Right hindlimb (tissue), 1 donor: ENCODE measurements at places on chromosomes 7 and 10.

- DNase-seq: no peak
Observed at GRCh38 chr10:122352817-122353525, 21.5 kb upstream of the PLEKHA1 start.

DNA sequence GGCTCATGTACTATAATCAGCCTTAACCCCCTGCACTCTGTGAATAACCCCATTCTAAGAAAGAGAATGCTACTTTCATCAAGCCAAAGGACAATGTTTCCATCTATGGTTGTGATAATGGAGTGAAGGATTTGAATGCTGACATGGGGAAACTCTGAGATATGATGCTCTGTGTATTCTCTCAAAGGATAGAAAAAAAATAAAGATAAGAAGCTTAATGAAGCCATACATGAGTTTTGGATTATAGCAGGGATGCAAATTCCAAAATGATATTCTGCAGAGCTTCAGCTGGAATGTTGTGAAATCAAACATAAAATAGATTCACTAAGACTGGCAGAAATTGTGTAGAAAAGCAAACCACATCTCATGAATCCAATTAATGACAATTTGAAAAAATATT is 1074.1 kb downstream of the XPNPEP1 start:
- no peak for DNase-seq

GRCh38 chr7:14751461-14751860 is 151.1 kb downstream of the DGKB start:
- DNase-seq: no peak

DNA sequence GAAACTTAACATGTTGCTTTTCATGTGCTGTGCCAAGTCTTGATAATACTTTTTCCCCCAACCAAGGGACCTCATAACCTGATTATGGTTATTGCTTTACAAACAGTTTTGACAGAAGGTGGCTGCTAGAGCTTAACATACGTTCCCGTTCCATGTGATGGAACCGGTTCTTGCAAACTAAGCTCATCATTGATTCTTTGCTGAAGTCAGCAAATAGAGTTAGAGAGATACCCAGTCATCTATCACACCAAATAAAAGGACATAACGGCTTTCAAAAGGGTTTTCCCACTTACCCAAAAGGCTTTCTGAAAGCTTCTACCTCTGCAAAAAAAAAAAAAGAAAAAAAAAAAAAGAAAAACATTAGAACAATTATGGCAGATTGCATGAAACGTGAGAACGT is 230.3 kb upstream of the MDFIC start:
- DNase-seq: no peak

DNA sequence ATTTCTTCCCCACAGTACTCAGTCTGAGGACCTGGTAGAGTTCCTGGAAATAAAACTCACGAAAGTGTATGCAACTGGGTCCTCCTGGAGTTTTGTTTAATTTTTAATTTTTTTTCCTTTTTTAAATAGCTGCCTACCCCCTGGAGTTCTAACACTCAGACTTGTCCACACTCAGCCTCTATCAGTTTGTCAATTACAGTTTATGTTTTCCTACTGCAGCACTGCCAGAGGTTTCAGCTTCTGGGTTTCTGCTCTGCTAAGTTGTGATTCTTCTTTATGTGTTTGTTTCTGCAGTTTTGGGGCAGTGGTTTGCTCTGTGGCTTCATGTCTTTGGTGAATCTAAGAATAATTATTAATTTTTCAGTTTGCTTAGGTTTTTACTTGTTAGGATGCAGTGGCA is 59.2 kb downstream of the TBC1D12 start:
- DNase-seq: no peak

- no peak for DNase-seq
Observed at GRCh38 chr7:115637128-115637527, 393.4 kb downstream of the TFEC start.

GRCh38 chr10:127830414-127830813 is 62.3 kb downstream of the CLRN3 start:
- no peak for DNase-seq

GRCh38 chr7:41881331-41882130 is 178.6 kb upstream of the INHBA start:
- DNase-seq: peak; percentile 46

- DNase-seq: no peak
Observed at GRCh38 chr7:157585113-157585861, 248.5 kb downstream of the DNAJB6 start.

- no peak for DNase-seq
Observed at GRCh38 chr10:131088619-131089018, 222.9 kb downstream of the TCERG1L start.

DNA sequence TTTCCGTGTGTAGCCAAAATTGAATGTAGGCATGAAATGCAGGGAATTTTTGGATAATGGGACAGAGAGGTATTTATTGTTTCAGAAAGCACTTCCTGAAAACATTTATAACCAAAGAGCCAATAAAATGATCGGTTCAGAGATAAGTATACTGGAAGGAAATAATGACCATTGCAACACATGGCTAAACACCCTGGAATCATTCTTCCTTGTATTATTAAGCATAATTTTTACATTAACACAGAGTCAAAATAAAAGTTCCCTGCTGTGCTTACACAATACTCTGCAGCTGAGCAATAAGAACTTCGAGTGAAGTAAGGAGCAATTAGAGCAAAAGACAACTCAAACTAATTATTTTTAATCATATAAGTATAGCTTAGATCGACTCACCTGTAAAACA is 648.3 kb downstream of the TNS3 start:
- no peak for DNase-seq

- DNase-seq: peak; percentile 63
Observed at GRCh38 chr10:12605580-12606405, 256.4 kb downstream of the CAMK1D start.

DNA sequence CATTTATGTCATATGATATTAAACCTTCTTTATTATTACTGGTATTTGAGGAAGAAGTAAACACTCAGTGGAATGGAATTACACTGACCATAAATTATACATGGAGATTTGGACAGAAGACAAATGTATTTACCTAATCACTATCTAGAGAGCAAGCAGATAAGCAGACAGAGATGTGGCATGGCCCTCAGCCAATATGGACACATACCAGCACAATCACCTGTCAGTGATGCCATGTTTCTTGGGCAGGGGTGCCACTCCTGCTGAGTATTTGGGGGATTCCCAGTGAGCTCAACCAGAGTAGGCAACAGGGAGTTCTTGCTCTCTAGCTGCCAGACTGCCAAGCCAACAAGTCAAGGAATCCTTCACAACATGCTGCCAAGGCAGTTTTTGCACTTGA is 866.3 kb upstream of the LRRN3 start:
- no peak for DNase-seq

DNA sequence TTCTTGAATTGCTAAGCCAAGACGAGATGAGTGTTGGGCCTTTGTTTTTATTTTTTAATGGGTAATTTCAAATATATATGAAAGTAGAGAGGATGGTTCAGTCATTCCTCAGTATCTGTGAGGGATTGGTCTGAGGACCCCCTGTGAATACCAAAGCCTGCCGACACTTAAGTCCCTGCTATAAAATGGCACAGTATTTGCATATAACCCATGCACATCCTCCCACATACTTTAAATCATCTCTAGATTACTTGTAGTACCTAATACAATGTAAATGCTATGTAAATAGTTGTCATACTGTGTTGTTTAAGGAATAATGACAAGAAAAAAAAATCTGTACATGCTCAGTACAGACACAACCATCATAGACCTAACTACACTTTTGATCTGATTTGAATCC is 73.4 kb downstream of the NOD1 start:
- DNase-seq: no peak

DNA sequence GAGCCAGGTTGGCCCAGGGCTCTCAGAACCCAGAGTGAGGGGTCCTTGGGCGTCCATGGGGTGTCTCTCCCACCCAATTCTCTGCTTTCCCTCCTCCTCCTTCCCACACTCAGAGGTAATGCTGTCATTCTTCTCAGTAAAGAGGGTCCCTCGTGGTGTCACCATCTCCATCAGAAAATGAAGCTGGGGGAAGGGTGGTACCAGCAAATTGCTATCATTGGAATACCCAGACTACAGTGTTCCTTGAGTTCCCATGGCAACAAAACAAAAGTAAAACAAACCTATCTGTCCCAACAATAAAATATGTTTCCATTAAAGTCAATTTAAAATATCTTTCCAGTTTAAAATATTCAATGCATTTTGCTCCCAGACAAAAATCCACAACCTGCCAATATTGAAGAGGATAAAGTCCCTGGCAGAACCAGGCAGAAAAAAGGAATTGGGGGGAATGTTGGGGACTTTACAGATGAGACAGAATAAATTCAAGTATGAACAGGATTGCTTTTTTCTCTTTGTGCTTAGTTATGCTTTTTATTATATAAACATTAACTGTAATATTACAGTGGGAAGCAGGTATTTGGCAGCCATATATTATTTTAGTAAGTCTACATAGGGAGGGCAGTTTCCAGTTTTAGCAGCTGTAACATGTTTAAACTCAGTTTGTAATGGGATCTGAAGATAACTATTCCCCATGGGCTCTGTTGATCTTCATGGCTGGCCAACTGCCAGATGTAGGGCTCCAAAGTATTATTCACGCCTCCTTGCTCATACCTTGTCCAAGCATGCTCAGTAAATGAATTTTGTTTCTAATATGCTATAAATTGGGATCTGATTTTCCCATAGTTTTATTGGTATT is 182.1 kb downstream of the ARID5B start:
- DNase-seq: peak; percentile 72

DNA sequence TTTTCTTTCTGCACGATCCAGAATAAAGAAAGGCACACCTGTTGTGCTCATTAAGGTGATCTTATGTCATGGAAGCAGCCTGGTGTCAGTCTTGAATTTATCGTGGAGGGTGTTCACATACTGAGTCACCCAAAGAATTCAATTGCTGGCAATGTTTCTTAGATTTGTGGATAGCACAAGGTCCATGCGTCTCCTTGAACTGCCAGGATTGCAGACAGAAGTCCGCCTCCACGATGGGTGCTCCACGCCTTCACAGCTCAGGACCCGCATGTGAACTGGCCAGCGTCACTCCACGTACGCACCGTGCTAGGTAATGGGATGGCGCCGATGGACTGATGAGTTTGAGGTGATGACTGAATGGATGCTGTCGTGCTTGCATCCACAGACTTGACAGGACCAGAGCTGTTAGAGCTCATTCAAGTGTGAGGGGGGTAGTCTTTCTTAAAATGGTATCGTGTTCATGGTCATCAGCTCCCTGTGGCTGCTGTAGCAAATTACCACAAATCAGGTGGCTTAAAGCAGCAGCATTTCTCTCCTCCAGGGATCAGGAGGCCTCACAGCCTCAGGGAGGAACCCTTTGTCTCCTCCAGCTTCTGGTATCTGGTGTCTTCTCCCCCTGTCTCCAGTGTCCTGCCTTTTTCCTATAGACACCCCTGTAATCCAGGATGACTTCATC is 65.4 kb upstream of the DNAJB6 start:
- no peak for DNase-seq

GRCh38 chr7:137476937-137477336 is 133.4 kb upstream of the PTN start:
- no peak for DNase-seq

DNA sequence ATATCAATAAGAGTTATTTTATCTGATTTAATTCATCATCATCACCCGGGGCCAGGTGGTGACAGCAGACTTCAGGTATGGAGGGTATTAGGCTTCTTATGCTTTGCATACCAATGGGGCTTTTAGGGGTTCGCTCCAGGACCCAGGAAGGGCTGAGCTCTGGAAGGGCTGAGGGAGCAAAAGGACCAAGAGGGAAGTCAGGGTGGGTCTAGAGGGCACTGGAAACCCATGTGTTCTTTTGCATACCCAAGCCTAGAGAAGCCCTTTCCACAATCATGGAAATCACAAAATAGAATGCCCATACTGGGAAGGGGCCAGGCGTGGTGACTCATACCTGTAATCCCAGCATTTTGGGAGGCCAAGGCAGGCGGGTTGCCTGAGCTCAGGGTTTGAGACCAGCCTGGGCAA is 30.9 kb upstream of the VCL start:
- no peak for DNase-seq
